Hippocampal formation (tissue), 2 donors: ENCODE measurements at places on chromosomes 12 and 14.

- DNase-seq = no peak
Observed at GRCh38 chr14:100370003-100370402, 46.9 kb downstream of the SLC25A47 start.

- DNase-seq = peak; percentile 77
Observed at GRCh38 chr12:57896434-57897201, 44.7 kb upstream of the ATP23 start.

DNA sequence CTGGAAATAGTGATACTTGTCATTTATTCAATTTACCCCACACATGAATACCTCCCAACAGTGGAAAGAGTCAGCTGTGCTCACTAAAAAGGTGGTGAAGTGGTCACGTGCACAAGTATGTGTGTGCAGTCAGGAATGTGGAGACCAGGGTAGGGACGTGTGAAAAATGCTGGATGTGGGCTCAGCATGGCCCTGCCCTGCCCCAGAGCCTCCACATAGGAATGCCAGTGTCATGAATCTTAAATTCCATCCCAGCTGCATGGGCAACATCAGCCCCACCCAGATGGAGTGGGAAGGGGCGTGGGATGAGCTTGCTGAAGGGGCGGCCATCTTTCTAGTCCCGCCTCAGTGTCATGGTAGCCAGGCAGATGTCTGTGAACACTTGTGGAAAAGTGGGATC, 87.7 kb downstream of the C12orf75 start:
- DNase-seq = no peak

DNA sequence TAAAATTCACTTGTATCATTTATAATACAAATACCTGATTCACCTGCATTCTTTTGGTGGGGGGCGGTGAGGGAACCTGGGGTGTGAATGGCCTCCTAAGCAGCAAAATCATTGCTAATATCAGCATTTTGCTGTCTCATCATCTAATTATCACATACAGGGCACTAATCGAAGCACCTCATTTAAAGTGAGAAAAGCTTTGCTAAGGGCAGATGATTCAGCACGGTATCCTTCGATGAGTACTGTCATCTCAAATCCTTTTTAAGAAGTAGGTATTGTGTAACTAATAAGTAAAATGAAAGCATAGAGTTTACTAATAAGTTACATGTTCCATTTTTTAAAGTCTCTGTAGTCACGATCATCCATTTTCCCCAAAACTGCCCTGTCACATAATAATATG, 278.1 kb upstream of the SOX5 start:
- no peak for DNase-seq

GRCh38 chr14:61466905-61467280, 145.5 kb downstream of the PRKCH start:
- no peak for DNase-seq
